ENCODE measurements at places on chromosomes 4 and X. TPM values are rescaled to one million over a fixed set of nuclear protein-coding genes. Genes with fewer than 3 reads are reported as not detected.
A peak's percentile ranks its signal among the peaks of the same experiment; 100 is the strongest.

Gene RAPGEF2
- total RNA-seq: 46.7 TPM

Gene GPRASP1
- 4.3 TPM for total RNA-seq

Gene MAOA
- total RNA-seq: 47.1 TPM

Gene AMBN
- not detected for total RNA-seq

Gene PDGFC
- 19.1 TPM for total RNA-seq

Gene PLAC8
- total RNA-seq: not detected

Gene DIAPH2
- total RNA-seq: 23.3 TPM

Gene TMSB15A
- not detected for total RNA-seq

Gene HTR2C
- total RNA-seq: not detected

Gene USP26
- not detected for total RNA-seq

Gene PLCXD1
- total RNA-seq: 4.2 TPM

Gene TIGD4
- 3.0 TPM for total RNA-seq

DNA sequence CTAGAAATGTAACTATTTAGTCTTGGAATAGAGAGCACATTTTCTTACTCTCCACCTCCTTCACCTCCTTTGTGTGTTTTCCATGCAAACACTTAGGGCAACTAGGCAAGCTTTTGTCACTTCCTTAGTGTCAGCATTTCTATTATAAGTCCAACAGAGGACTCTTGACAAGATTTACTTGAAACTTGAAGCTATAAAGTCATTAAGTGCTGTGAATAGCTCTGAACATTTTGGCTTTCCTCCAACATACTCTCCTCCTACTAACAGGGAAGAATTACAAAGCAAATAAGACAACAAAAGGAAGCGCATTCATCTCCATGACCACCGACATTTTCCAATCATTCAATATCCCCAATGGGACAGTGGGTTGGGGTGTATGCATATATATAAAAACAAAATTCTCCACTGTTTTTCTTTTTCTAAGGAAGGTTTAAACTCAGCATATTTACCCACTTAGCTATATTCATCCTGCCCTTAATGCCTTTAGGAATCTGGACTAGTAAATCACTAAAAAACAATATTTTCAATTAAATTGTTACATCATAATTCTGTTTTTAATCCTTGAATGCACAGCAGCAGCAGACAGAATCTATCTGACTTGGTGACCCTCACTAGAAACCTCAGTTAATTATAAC is 264.6 kb downstream of the SNCA start:
- no peak for DNase-seq

DNA sequence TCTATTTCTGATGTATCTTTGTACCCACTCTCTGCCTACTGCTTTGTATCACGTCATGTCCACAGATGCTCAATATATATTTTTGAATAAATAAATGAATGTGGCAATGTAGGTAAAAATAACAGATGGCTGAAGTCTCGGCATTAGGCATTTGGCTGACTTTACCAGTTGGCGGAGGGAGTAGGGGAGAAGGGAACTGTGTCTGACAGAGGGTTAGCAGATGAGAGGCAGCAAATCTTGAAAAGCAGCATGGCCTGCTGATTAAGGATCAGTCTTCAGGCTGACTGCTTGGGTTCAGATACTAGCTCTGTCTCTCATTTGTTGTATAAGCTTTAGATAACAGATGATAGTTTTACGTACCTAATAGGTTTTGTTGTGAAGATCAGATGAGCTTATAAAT is 31.9 kb upstream of the RASGEF1B start:
- DNase-seq: no peak

DNA sequence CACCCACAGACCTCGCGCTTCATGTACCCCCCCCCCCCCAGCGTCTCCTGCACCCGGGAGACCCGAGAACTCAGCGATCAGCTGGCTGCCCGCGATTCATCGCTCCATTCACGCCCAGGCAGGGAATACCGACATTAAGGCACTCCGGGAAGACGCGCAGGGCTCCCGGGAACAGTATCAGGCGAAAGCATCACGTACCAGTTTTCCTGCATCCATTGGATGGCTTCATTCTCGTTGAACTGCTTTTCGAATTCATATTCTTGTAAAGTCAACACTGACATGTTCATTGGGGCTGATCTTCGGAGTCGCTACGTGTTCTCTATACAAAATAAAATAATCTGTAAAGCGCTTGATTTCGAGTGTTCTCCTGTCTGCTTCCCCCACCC is 373 bp downstream of the ELOVL6 start:
- DNase-seq: no peak

DNA sequence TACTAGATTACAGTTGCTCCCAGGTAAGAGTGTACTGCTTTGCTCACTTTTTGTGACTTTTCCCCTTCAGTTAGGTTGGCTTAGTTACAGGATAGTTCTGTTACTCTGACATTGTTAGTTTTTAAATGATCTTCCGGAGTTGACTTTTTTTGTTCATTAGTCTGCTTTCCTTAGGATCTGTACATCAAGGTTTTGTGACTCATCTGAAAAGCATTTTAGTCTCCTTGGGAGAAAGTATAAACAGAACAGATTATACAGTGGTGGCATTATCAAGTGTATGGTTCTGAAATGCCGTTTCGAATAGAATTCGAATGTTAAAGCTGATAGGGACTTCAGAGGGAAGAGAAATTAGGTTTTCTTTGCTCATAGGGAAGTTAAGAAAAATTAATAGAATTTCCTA is 63.3 kb downstream of the USP9X start:
- DNase-seq: no peak

DNA sequence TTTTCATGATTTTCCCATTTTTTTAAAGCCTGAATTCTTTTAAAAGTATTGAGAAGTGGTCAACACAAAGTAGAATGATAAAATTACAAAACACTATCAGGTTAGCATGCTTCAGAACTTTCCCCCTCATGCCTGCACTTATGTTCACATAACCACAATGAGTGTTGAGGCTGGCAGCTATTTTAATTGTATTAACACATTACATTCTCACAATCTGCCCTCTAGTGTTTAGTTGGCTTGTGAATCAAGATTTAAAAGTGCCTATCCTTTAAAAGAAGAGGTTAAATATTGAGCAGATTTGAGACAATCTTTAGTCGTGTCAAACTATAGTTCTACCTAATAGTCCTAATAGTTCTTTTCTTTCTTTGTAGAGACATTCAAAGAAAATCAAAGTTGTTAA is 93.6 kb upstream of the NAP1L5 start:
- DNase-seq: no peak

DNA sequence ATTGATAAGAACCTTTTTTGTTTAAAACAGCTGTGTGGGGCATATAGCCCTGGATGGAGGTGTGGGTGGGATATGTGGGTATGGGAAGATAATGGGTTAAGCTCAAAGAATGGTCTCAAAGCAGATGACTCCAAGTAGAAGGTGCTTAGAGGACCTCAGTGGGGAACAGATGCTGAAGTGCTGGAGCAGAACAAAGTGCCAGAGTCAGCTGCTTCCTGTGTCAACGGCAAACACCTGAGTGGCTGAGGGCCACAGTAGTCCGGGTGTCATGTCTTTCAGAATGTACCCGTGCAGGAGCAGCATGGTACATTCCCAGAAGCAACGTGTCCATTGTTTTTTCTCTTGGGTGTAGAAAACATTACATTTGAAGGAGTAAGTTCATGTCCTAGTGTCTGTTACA is 210.6 kb downstream of the CCNG2 start:
- DNase-seq: no peak

DNA sequence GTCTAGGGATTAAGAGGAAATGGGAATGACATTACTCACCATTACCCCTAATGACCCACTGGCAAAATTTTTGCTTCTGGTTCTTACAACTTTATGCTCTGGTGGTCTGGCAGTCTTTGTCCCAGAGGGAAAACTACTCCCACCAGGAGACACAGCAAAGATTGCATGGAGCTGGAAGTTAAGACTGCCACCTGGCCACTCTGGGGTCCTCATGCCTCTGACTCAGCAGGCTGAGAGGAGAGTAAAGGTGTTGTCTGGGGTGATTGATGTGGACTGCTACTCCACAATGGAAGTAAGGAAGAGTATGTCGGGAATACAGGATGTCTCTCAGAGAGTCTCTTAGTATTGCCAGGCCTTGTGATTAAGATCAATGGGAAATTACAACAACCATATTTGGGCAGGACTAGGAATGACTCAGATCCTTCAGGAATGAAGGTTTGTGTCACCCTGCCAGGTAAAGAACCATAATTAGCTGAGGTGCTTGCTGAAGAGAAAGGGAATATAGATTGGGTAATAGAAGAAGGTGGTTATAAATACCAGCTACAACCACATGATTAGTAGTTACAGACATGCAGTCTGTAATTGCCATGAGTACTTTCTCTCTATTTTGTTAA is 215.5 kb downstream of the GPAT3 start:
- DNase-seq: no peak

DNA sequence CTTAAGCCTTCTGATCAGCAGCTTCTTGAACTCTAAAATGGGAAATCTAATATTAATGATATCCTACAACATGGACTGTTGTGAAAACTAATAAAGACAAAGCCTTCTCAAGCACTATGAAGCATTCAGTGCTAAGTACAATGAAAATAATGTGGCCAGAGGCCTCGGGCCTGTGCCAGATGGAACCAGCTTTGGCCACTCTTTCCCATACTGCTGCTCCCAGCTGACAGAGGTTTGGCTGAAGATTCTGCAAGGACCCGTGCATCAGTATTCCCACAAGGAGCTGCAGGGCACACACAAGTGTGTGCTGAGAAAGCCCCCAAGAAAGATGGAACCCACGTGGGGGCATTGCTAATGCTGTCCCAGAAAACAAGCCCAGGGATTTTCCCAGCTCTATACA is 60.5 kb upstream of the RPL34 start:
- DNase-seq: no peak

DNA sequence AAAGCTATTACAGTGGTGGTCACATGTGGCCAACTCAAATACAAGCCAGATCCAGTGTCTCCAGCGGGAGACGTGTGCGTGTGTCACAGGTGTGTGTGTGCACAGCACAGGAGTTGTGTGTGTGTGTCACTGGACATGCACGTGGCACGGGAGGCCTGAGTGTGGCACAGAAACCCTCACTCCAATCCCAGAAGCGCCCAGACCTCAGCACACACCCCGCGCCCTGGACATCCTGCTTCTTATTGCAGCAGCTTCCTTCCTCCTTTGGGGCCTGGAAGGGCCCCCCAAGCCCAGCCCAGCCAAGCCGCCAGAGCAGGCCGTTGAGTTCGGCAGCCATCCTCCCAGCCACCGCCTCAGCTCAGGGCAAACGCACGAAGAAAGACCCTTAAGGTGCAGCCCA is 37.9 kb downstream of the ACOX3 start:
- DNase-seq: peak; percentile 13

- no peak for DNase-seq
Measured at GRCh38 chr4:2732526-2732925, 23.6 kb downstream of the TNIP2 start.

GRCh38 chr4:160819791-160820190 is 1344.0 kb downstream of the FSTL5 start:
- DNase-seq: no peak

GRCh38 chr4:85222561-85222960 is 252.4 kb upstream of the ARHGAP24 start:
- no peak for DNase-seq

DNA sequence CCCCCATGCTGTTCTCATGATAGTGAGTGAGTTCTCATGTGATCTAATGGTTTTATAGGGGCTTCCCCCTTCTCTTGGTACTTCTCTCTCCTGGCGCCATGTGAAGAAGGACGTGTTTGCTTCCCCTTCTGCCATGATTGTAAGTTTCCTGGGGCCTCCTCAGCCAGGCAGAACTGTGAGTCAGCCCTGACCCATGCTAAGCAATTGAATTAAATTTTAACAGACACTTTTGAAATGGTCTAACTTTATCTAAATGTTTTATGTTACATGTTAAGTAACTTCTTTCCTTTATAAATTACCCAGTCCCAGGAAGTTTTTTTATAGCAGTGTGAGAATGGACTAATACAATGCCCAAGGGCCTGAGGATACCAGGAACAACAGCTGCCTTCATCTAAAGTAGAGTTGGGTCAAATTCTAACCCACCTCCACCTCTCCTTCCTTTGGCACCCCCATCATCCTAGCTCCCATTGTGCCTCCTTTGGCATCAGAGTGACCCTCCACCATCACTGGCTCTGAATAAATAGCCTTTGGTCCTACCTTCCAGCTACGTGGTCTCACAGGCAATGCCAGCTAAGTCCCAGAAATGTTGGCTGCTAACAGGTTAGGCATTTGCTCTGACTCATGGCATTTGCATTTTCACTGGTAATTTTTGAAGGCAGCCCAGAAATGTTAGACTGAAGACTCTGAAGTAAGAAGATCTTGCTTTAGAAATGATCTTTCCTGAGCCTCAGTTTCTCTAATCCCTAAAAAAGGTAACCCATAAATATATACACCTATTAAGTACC is 182.1 kb downstream of the MOSPD2 start:
- no peak for DNase-seq

- no peak for DNase-seq
Measured at GRCh38 chr4:100547541-100548199, 29.8 kb upstream of the EMCN start.

- no peak for DNase-seq
Measured at GRCh38 chr4:187999406-187999932, 3.9 kb downstream of the ZFP42 start.

GRCh38 chrX:13048280-13048679 is 3.9 kb upstream of the FAM9C start:
- DNase-seq: no peak

DNA sequence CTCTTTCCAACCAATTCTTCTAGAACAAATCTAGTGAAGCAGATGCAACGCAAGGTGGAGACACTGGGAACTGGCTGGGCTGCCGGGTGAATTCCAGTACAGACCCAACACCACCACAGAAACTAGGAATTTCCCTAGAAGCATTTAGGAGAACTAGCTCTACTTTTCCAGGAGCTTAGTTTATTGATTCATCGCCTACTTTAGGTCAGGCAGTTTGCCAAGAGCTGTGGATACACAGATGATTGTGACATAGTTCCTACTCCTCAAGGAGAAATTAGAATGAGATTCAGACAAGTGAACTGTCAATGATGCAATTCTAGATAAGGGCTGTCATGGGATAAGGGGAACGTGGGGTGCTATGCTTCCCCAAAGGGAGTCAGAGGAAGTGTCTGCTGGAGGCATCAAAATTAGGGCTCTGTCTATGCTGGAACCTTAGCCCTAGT is 350.0 kb downstream of the CAMK2D start:
- DNase-seq: no peak

DNA sequence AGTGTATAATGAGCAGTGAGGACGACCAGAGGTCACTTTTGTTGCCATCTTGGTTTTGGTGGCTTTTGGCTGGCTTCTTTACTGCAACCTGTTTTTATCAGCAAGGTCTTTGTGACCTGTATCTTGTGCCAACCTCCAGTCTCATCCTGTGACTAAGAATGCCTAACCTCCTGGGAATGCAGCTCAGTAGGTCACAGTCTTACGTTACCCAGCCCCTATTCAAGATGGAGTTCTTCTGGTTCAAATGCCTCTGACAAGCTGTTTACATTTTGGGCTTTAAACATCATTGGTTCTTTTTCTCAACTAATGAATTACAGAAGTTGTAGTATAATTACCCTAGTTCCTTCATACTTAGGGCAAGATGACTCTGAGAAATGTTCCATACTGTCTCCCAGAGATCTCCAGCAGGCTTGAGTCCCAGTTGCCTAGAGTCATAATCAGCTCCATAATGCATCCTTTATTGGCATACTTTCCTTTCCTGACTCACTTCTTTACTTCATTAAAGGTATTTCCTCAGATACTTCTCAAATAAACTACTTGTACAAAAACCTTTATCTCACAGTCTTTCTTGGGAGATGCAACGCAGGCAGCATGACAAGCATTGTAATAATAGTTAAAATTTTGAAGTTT is 136.5 kb downstream of the KDM6A start:
- DNase-seq: no peak

GRCh38 chrX:125681507-125681906 is 361.8 kb downstream of the TEX13C start:
- DNase-seq: no peak

Measured in body of pancreas (tissue), 4 donors.